ENCODE measurements at places on chromosomes 7 and 10.
A peak's percentile ranks its signal among the peaks of the same experiment; 100 is the strongest.

GRCh38 chr10:62614389-62615157, 189.9 kb upstream of the ADO start:
- peak; percentile 30 for DNase-seq

DNA sequence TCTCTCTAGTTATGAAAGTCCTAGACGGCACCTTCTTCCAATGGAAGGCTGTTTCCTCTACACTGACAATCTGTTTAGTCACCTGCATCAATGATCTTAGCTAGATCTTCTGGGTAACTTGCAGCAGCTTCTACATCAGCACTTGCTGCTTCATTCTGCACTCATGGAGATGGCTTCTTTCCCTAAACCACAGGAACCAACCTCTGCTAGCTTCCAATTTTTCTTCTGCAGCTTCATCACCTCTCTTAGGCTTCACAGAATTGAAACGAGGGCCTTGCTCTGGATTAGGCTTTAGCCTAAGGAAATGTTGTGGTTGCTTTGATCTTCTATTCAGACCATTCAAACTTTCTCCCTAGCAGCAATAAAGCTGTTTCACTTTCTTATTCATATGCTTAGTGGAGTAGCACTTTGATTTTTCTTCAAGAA, 24.6 kb downstream of the NAMPT start:
- no peak for DNase-seq

DNA sequence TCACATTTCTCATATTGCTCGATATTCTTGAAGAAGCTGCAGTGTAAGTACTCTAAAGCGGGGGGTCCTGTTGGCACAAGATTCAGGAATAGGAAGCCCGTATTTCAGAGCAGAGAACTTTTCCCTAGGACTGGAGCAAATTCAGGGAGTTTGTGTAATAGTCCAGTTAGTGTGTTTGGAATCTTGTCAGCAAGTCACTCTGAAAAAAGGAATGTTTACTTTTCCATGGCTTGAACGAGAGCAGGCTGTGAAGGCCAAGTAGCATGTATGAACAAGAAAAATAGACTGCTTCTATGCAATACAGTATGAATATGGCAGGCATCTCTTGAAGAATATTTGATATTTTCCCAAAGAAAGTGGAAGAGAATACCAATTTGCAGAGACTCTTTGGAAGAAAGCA, 39.8 kb downstream of the CDC123 start:
- DNase-seq: no peak

- DNase-seq: no peak
Observed at GRCh38 chr7:80443325-80443724, 68.5 kb downstream of the GNAT3 start.

- no peak for DNase-seq
Observed at GRCh38 chr7:68706291-68706690, 892.0 kb upstream of the AUTS2 start.

- no peak for DNase-seq
Observed at GRCh38 chr7:140654661-140655060, 14.0 kb upstream of the DENND2A start.

DNA sequence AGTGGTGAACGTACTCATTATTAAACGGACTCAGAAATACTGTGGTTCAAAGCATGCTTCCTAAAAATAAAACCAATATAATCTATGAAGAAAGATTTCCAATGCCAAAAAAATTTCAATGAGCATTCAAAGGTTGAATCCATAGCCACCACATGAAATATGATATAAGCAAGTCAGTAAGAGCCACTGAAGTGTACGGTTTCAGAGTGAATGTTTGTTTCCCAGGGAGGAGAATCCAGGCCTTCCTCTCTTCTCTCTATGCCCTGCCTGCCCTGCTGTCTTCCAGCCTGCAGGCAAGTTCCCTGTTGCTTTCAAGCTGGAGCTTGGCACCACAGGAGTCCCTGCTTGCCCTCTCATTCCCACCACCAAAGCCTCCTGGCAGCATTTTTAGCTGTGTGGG, 1171.6 kb upstream of the C7orf33 start:
- no peak for DNase-seq

- no peak for DNase-seq
Observed at GRCh38 chr10:125114761-125115391, 45.5 kb downstream of the CTBP2 start.

DNA sequence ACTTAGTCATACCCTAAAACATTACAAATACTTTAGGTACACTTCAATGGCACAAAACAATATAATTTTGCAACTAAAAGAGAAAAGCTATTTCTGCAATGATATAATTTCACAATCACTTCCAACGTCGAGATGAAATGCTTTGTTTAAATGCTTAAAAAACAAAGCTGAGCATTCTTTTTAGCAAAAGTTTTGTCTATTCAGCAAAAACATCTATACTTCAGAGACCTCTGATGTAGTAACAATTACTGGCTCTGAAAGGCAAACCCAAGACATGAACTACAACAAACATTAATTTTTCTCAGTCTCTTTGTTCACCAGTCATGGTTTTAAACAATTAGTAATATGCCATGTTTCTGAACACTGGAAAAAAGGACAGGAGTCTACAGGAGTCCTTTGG, 16.4 kb downstream of the OAT start:
- no peak for DNase-seq

- DNase-seq: no peak
Observed at GRCh38 chr10:124604214-124605000, 139.8 kb downstream of the FAM53B start.

- DNase-seq: no peak
Observed at GRCh38 chr10:75836064-75836463, 404.6 kb downstream of the LRMDA start.

DNA sequence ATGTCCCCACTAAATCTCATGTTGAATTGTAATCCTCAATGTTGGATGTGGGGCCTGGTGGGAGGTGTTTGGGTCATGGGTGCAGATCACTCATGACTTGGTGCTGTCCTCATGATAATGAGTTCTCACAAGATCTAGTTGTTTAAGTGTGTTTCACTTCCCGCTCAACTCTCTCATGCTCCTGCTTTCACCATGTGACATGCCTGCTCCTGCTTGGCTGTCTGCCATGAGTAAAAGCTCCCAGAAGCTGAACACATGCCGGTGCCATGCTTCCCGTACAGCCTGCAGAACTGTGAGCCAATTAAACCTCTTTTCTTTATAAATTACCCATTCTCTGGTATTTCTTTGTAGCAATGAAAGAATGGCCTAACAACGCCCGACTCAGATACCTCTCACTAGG, 6.2 kb upstream of the PSTK start:
- no peak for DNase-seq

DNA sequence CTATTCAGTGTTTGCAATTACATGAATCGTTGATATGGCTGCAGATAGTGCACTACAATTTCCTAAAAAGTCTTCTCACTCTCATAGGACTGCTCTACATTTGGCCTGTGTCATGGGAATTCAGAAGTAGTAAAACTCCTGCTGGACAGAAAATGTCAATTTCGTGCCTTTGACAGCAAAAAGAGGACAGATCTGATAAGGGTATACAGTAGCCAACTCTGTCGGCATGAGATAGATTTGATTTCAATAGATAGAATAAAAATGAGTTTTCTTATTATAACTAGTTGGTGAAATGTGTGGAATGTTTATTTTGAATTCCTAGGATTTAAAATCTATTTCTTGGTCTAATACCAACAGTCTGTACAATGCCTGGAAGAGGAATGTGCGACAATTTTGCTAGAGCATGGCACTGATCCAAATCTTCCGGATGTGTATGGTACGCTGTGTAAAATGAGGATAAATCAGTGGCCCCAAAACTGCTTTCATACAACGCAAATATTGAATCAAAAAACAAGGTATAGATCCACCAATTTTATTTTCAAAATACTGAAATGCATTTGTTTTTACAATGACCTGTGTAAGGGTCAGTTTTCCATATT, 133.5 kb upstream of the CDK13 start:
- DNase-seq: no peak

GRCh38 chr10:6530211-6530840, 49.8 kb downstream of the PRKCQ start:
- DNase-seq: peak; percentile 90

DNA sequence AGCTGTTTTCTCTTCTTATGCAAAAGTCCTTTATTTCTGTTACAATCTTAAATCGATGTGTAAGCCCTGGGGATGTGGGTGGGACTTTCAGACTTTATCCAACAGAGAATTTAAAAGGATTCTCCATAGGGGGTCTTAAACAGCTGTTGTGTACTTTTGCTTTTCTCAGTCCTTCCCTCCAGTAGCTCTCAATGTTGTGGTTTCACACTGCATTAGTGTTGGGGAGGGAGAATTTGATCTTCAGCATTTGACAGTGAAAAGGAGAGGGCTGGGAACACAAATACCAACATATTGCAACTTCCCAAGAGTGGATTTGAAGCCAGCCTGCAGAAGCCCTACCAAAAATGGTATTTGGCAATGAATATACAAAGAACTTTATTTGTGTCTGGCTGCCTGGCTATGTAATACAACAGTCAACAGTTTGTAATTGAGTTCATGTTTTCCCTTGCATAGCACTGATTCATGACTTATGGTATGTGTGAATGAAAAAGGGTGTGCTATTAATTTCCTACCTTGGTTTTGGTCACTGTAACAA, 80.1 kb upstream of the CAPZA2 start:
- DNase-seq: no peak

DNA sequence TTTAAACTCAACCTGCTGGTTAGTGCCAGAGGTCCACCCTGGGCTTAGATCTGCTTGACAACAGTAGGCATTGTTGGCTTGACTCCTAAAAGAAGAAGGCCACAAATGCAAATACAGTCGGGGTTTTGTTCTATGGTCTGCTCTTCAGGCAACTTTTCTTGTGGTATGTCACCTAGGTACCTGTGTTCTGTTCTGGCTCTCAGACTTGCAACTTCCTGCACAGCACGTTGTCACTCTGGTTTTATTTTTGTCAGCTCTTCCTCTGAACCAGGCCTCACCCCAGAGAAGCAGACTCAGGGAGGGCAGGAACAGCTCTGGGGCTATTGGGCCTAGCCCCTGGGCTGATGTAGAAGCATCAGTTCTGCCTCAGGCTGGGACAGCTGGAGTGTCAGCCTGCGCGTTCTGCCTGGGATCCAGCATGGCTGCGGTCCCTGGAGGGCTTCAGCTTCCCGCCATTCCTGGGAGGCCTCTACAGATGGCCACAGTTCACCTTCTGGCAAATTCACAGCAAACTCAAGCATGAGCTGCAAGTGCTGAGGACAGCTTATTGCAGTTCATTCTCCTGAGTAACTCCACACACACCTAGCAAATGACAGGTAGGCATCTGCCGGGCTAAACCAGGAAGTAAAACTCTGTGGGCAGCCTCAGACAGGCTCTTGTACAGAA, 11.0 kb upstream of the PDCD4 start:
- peak; percentile 72 for DNase-seq

DNA sequence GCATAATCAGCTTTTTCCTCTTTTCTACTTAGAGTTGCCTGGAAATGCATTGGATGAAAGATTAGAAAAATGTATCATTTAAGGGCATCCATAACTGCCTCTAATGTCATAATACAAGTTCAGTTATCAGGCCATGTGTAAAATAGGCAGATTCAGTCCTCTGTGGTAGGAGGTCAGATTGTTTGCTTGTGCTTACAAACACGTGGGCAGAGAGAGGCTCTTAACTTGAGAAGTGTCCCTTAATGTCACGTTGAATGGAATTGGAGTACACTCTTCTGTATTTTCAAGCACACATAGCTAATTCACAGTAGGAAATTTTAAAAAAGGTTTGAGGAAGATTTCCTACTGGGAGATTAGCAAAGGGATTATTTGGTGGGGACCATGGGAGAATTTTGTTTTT, 359.8 kb upstream of the MTPN start:
- no peak for DNase-seq

DNA sequence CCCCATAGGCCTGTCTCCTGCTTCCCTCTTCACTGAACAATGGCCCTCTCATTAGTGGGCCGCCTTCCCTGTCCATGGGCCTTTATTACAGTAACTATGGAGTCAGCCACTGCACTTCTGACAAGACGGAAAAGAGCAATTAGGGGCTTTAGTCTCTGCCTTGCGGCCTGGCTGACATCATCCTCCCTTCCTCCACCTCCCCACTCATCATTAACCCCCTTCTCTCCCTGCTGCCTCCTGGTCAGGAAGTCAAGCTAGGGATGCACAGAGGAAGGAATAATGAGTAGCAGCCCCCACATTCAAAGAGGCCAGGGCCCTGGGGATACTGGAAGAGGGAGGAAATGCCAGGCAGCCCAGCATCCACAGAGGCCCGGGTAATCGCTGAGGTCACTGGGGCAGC, 101.6 kb upstream of the PLXNA4 start:
- DNase-seq: no peak

DNA sequence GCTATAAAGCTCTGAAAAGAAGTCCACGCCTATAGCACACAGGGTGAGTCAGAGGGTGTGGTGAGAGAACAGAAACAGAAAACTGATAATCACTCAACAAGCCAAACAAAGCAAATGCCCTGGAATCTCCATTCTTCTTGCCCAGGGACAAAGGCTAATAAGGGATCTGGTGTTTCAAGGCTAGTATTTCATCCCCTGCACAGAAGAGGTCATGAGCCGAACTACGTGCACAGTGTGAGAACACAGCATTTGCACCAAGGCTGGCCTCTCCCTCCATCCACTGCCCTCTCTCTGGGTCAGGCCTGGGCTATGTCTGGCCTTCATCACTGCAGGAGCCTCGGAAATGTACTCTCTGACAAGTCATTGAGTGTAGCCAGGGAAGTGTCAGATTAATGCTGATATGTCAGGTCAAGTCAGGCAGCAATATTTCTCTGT, 42.7 kb downstream of the PRR15 start:
- no peak for DNase-seq

- DNase-seq: peak; percentile 77
Observed at GRCh38 chr7:7103343-7104313, 78.7 kb upstream of the C1GALT1 start.

- no peak for DNase-seq
Observed at GRCh38 chr7:113374955-113375354, 256.6 kb upstream of the SMIM30 start.

GRCh38 chr7:36165059-36165458, 12.0 kb downstream of the EEPD1 start:
- DNase-seq: no peak

- peak; percentile 87 for DNase-seq
Observed at GRCh38 chr7:44977304-44977958, 1.4 kb downstream of the MYO1G start.

GRCh38 chr10:85666102-85666501, 700.5 kb downstream of the GRID1 start:
- no peak for DNase-seq

DNA sequence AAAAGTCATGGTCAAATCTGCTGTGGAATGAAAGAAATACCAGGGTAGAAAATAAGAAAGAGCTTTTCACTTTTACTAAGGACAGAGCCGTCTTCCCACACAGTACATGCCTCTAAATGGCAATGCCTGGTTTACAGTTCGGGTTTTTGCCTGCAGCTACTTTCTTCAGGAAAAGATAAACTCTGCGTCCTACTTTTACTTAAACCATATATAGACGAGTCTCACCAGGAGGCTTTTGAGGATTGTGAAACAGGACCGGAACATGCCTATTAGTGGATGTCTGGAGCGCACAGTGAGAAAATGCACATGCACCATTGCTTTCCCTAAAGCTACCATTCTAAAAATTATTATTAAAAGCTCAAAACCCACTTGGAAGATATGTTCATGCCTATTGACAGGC, 70.5 kb downstream of the KLF6 start:
- DNase-seq: no peak
